Keratinocyte (primary cell): ENCODE measurements at places on chromosomes 7 and 10.

- DNase-seq: peak; percentile 36
Observed at GRCh38 chr10:123132576-123133477, 2.9 kb upstream of the HMX3 start.

DNA sequence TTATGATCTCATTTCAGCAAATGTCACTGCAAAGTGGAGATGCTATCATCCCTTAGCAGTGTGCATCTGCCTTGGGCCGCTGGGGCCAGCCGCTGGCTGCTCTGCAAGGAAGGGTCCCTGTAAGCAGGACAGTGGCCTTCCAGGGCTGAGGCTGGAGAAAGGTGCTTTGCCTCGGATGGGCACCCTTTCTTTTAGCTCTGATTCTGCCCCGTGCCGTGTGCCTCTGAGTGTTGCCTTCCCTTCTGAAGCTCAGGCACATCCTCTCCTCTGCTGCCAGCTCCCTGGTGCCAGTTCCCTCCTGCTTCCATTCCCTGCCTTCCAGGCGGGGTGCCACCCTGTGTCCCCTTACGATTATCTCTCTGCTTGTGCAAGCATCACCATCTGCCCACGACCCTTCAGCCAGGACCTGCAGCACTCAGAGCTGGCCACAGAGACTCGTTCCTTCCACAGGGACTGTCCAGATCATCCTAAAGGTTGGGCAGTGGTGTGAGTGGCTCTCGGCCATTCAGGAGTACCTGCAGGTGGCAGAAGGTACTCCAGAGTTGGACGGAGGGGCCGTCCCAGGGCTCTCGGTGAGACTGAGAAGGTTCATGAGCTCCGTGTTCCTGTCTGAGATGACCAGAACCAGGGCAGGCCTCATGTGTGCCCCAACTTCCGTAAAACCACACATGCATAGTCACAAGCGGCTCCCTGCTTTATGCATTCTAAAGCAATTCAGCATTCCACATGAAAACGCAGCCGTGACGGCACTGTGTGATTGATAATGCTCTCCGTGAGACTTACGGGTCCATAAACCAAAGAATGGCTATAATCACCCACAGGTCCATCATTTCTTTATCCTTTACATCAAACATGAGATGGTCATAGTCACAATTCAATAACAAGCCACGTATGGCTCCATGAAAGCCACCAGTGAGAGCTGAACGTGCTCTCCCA, 371.4 kb downstream of the DNAJB6 start:
- DNase-seq: no peak

- DNase-seq: no peak
Observed at GRCh38 chr10:51425431-51425830, 274.0 kb downstream of the CSTF2T start.

GRCh38 chr7:146479040-146479439, 362.4 kb downstream of the CNTNAP2 start:
- no peak for DNase-seq

- DNase-seq: no peak
Observed at GRCh38 chr10:91409869-91410637, at the start of gene HECTD2. Gene HECTD2 (plus strand): TSS chr10:91410344. CDS start chr10:91410439, 95 bp downstream.

- DNase-seq: no peak
Observed at GRCh38 chr10:62587011-62587410, 212.8 kb downstream of the ZNF365 start.

- DNase-seq: no peak
Observed at GRCh38 chr10:73096041-73096448, 621 bp downstream of the P4HA1 start.

GRCh38 chr7:22642454-22642853, 84.5 kb upstream of the IL6 start:
- DNase-seq: no peak

DNA sequence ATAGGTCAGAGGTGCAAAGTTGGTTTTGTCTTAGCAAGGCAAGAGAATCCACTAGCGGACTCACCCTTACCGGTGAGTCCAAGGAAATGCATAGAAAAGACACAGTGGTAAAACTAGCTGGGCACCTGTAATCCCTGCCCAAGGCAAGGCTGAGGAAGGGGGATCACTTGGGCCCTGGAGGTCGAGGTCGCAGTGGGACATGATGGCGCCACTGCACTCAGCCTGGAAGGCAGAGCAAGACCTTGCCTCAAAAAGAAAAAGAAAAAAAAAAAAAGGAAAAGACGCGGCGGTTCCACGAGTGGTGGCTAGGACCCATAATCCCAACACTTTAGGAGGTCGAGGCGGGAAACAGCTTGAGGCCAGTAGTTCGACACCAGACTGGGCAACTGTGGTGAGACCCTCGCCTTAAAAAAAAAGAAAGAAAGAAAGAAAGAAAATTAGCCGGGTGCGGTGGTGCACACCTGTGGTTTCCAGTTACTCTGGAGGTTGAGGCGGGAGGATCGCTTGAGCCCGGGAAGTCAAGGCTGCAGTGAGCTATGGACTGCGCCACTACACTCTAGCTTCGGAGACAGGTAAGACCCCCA, 820 bp upstream of the OTUD1 start:
- DNase-seq: no peak

GRCh38 chr10:494556-494955, 194.9 kb downstream of the DIP2C start:
- no peak for DNase-seq

DNA sequence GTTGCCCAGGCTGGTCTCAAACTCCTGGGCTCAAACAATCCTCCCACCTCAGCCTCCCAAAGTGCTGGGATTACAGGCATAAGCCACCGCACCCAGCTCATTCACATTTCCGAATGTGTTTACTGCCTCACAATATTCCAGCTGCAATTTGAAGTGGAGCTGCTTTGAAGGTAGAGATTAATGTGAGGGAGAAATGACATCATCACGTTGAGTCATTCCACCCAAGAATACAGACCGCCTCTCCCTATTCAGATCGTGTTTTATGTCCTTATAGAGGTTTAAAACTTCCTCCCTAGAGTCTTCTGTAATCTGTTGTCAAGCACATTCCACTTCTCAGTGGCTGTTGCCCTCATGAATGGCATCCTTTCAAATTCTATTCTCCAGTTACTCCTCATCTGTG, 100.4 kb upstream of the PDGFA start:
- DNase-seq: no peak

GRCh38 chr7:35725280-35725680, 30.3 kb upstream of the HERPUD2 start:
- no peak for DNase-seq

DNA sequence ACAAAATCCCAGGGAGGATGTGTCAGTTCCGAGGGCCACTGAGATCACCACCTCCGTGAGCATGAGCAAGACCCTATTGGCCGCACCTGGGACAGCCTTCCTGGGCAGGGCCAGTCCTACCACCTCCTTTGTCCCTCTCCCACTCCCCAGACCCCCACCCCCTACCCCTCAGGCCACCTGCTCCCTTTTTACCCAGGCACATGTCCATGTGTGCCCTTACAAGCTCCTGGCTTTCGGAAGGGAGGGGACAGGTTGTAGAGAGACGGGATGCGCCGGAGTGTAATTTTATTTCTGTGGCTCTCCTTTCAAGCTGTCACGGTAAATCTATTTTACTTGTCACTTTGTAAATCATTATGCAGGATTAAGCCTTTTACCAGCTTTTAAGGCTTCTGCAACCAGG, 20.9 kb downstream of the ZMIZ1 start:
- DNase-seq: no peak

DNA sequence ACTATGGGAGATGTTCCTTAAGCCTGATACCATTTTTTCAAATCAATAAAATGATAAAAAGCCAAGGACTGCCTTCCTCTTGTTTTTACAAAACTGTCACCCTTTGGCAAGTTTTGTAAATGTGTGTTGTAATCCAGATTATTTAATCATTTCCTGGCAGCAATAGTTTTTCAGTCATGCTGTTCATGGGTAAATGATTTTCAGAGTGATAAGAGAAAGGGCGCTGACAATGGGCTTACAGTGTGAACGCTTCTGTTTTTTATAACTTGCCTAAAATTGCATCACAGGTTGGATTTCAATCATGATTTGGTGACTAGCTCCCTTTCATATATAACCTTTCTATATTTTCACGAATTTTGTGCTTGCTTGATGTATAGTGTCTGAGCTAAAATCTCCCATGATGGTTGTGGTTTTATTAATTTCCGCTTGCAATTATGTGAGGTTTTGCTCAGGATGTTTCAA, 19.0 kb upstream of the DMBT1 start:
- no peak for DNase-seq

GRCh38 chr7:115135769-115136410, 214.0 kb downstream of the MDFIC start:
- DNase-seq: no peak

GRCh38 chr10:80187060-80187459, 18.3 kb downstream of the ANXA11 start:
- DNase-seq: no peak

- DNase-seq: no peak
Observed at GRCh38 chr10:127310430-127310829, 114.0 kb upstream of the INSYN2A start.

GRCh38 chr10:97612386-97612785, 20.9 kb downstream of the MORN4 start:
- peak; percentile 50 for DNase-seq

DNA sequence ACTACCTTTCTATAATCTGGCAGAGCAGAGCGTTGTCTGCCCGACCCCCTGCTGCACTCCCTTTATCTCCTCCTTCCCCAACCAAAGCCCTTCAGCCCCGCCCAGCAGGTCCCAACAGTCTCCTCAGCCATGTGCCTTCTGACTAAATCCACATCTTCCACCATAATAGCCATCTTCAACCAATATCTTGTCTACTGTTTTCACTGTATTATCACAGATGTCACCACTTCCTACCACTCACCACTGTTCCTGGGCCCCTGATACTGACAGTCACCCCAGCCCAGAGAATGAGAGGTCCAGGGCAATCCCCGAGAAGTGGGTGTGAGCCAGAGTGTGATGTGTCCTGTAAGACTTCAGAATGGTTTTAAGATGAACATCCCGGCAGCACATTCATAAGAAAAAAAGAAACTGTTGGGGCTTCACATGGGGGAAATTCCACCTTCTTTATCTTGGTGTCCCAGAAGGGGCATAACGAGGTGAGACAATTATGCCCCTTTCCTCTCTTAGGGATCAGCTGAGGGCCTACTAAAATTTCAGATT, 25.3 kb downstream of the CCDC6 start:
- no peak for DNase-seq
